ENCODE measurements at places on chromosomes 4 and X.

- DNase-seq: no peak
Measured at GRCh38 chrX:51824061-51824460, 69.4 kb upstream of the MAGED1 start.

DNA sequence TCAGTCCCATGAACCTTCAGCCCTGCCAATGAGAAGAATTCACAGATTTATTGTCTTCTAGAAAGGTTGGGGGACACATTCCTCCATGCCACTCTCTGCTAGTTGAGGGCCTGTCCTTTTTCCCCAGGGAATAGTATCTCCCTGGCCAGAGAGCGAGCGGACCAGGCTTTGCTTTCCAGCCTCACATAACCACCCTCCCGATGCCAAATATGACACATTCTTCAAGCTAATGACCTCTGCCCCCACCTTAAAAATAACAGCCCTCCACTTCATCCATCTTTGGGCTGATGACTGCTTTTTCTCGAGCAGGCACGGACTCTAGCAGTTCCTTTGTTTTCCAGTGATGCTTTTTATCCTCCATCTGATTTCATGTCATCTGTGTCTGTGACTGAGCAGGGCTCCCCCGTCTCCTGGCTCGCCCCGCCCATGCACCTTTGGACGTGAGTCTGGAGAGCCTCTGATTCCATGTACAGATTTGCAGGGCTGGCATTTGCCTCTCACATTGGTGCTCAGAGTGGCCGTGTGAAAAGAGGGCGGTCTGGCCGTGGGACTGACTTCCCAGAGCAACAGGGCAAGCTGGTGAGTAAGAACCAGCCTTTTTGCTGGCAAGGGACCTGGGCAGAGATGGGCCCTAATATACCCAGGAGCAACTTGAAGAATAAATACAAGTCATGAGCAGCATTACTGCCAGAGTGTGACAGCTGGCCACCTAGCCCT, 279.8 kb downstream of the BCOR start:
- no peak for DNase-seq

DNA sequence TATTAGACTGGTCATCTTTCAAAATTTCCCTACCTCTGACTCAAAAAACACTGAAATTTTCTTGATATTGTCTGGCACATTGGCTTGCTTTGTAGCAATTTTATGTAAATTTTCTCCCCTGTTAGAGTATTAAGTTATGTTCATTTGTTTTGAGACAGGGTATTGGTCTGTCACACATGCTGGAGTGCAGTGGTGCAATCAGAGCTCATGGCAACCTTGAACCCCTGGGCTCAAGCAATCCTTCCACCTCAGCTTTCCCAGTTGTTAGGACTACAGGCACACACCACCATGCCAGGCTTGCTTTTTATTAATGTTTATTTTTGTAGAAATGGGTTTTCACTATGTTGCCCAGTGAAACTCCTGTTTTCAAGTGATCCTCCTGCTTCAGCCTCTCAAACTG, 17.5 kb downstream of the FABP2 start:
- no peak for DNase-seq

- DNase-seq: peak; percentile 26
Measured at GRCh38 chrX:70262952-70263567, 3.1 kb upstream of the P2RY4 start.

DNA sequence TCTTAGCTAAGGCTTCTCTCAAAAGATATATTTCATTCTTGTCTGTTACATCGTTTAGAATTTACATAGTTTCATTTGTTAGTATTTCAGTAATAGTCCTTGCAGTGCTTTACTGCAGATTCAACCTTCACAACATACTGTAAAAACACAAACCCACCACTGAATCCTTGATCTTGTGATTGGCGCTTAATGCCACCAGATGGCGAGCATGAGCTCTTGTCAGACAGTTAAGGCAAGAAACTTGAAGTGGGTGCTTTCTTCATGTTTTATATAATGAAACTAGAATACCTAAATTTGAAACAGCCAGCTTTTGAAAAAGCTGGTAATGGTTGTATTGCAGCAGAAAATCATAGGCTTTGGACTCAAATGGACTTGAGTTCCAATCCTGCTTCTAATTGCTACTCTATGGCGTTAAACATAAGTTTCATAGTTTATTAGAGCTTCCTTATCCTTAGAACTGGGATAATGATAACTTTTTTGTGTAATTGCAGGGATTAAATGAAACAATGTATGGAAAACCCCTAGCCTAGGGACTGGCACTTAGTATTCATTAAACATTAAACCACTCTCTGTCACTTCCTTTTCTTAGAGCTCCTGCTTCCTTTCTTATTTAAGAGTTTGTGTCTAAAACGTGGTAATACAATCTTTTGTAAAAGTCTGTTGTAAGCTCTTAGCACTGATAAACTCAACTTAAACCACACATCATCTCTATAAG, 95.1 kb downstream of the USP9X start:
- DNase-seq: peak; percentile 60

DNA sequence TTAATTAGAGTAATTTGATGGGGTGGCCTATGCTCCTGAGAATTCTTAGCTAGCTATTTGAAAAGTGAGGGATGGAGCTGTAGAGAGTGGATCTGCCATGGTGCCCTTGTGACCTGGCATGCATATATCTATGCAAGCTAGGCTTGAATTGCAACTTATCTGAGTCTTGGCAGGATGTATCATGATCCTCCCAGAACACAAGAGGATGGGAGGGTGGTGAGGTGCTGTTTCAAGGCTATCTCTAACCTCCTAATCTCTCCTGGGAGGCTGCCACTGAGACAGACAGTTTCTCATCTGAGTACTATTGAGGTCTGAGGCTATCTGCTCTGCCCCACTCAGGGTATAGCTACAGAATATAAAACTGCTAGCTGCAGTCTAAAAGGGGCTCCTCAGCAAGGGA, 56.6 kb downstream of the BRCC3 start:
- no peak for DNase-seq

DNA sequence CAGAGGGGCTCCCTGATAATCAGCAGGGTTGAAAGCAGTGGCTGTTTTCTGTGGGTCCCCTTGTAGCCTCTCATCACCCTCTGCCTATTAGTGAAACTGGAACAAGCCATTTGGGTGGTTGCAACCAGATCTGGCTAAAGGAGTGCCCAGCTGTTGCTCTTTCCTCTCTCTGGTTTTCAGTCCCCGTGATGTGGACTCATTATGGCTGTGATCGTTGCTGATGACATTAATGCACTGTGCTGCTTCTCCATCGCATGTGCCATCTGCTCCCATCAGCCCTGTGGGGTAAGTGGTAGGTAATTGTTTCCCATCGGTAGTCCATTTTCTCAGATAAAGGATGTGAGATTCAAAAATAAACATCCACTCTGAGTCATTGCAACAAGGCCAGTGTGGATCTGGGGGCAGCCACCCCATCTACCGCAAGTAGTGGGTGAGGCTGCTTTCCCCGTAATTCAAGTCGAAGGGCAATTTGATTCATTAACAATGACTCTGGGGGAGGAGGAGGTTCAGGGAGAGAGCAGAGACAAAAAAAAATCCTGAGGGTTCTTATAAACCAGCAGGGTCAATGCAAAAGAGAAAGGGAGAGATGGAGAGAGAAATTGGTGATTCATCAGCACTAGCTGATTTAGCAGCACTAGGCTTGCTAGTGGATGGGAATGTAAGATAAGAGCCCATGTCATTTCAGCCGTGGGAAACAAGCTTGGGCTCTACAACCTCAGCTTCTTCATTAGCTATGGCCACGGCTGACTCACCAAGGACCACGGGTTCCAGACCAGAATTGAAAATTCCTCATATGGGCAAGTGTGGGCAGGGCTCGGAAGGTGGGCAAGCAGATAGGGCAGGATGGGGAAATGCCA, 357.8 kb downstream of the MID1IP1 start:
- no peak for DNase-seq

DNA sequence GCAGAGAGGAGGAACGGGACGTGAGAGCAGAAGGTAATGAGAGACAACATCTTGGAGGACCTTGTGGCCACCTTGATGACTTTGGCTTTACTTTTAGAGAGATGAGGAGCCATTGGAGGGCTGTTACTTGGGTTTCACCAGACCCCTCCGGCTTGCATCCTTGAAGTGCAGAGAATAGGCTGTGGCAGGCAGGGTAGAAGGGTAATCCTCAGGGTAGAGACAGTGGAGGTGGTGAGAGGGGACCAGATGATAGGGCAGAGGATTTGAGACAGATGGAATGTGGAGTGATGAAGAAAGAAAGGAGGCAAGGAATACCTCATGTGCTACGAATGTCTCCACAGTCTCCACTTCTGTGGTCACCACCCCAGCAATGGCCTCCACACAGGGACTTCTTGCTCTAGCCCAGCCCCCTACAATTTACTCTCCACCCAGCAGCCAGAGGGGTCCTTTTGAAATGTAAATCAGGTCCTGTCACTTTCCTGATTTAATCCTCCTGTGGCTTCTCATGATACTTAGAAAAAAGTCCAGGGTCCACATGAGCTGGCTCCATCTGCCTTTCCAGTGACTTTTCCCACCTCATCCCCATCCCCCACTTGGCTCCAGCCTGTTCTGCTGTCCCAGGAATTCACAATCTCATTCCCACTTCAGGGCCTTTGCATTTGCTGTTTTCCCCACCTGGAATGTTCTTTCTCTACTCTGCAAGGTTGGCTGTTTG, 115.0 kb downstream of the PJA1 start:
- no peak for DNase-seq

DNA sequence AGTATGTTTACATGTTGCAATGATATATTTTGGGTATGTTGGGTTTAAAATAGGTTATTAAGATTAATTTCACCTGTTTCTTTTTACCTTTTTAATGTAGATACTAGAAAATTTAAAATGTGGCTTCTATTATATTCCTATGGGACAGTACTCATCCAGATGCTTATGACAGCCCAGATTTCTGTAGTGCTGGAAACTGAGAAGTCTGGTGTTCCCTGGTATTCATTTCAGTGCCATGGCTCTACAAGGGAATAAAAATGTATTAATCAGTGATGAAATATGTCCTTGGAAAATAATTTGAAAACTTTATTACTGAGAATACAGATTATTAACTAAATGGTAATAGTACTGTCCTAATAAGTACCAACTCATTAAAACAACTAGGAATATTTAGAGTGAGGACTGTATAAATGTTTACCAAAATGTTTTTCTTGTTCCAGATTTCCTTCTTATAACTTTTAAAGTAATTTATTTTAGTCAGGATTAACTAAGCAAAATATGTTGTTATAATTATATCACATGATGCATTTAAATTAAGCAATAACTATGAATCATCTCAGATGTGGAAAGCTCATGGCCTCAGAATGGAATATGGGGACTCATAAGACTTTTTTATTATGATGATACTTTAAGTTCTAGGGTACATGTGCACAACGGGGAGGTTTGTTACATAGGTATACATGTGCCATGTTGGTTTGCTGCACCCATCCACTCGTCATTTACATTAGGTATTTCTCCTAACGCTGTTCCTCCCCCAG, 25.3 kb downstream of the ARHGAP24 start:
- DNase-seq: no peak

GRCh38 chr4:6748286-6748685, 32.3 kb downstream of the BLOC1S4 start:
- no peak for DNase-seq

GRCh38 chr4:124964852-124965496, 252.4 kb upstream of the ANKRD50 start:
- no peak for DNase-seq

DNA sequence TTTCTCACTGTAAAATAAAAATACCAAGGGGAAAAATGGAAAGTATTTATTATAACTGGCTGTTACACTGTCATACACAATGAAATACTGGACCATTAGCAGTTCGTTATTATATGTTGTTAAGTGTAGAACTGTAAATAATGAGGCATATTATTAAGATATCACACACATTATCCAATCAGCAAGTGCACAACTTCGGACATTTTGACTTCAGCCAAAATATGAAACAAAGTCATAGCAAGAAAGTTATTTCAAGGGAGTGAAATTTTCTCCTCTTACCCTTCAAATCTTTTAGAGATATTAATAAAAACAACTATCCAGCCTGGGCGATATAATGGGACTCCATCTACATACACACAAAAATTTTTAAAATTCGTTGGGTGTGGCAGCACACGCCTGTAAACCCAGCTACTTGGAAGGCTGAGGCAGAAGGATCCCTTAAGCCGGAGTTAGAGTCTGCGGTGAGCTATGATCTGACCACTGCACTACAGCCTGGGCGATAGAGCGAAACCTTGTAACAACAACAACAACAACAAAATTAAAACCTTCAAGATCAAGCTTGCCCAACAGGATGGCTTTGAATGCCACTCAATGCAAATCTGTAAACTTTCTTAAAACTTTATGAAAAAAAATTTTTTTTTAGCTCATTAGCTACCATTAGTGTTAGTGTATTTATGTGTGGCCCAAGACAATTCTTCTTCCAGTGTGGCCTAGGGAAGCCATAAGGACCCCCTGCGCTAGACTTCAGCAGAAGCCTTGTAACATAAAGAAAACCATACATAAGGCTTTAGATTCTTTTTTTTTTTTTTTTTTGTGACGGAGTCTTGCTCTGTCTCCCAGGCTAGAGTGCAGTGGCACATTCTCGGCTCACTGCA, 1.3 kb upstream of the CISD2 start:
- no peak for DNase-seq

GRCh38 chr4:38411092-38411491, 252.9 kb upstream of the KLF3 start:
- no peak for DNase-seq

- no peak for DNase-seq
Measured at GRCh38 chr4:89751416-89751815, 85.5 kb downstream of the SNCA start.

- DNase-seq: no peak
Measured at GRCh38 chr4:185222598-185222997, 13.2 kb downstream of the SNX25 start.

GRCh38 chrX:24398766-24399165, 38.3 kb downstream of the SUPT20HL1 start:
- DNase-seq: no peak

DNA sequence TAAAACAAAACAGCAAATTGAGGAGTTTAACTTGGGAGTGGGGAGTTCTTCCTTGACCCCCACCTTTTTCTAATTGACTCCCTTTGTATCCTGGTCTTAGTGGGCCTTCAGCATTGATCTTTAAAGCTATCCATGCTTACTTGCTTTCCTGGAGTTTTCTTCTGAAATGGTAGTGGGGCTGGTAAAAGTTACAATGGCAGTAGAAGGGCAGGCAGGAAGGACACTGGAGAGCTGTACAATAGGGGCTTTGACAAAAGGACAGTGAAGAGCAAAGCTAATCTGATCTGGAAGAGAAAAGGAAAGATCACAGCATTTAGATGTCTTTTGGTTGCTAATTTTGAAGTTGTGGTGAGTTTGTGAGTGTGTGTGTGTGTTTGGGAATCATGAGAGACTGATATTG, 111.5 kb downstream of the MID1 start:
- DNase-seq: no peak

DNA sequence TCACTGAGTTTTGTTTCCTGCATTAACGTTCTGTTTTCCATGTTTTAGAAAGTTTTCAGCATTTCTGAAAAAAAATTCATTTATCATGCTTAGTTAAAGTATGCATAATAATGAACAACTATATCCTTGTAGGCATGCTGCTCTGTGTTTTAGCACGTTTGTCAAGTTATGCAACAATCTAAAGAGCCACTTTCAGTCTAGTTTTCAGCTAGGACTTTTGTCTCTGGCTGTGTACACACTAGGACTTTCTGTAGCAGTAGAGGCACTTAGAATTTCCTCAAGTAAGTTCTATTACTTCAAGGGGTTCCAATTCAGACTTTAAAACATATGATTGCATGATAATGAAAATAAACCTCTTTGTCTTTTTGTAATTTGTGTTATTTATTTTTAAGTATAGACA, 12.4 kb downstream of the DCAF8L1 start:
- DNase-seq: no peak
